ENCODE measurements at places on chromosomes 4 and X.

GRCh38 chr4:74431113-74431826 lies 13.7 kb upstream of the AREG start:
- H3K4me1 ChIP-seq, result peaks cover 29% of the 10 kb centered on the region
- H3K4me3 ChIP-seq, result no peak overlapping the region
- no peaks in the 10 kb centered on the region for H3K27me3 ChIP-seq
- DNase-seq, result no peak
- no peak overlapping the region for H3K27ac ChIP-seq

- peaks cover 9% of the 10 kb centered on the region for H3K4me1 ChIP-seq
- no peaks in the 10 kb centered on the region for H3K27me3 ChIP-seq
- DNase-seq, result peak; percentile 6
- no peak overlapping the region for H3K4me3 ChIP-seq
- no peak overlapping the region for H3K27ac ChIP-seq
These were observed 7.5 kb downstream of the DTHD1 start for GRCh38 chr4:36288731-36289426.

- no peaks in the 10 kb centered on the region for H3K36me3 ChIP-seq
- H3K27me3 ChIP-seq, result no peaks in the 10 kb centered on the region
These were observed 1026.0 kb downstream of the ADGRL3 start for GRCh38 chr4:62226082-62226481.

DNA sequence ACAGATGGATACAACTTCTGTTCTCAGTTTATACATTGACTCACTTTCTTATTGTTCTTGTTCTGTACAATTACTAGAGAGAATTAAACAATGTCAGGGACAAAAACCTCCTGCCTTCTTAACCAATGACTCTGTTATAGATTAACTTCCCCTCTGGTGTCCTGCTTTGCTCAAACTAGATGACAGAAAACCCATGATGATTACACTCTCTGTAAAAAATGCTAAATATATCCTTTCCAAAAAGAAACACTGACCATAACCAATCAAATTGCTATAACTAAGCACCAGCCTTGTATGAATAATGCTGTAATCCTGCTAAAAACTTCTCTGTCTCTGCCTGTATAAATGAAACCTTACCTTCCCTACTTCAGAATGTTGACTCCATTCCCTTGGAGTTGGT lies 29.8 kb upstream of the IL13RA2 start:
- H3K27ac ChIP-seq, result no peak overlapping the region
- no peaks in the 10 kb centered on the region for H3K36me3 ChIP-seq
- no peak for DNase-seq
- no peaks in the 10 kb centered on the region for H3K27me3 ChIP-seq
- no peaks in the 10 kb centered on the region for H3K4me1 ChIP-seq
- H3K4me3 ChIP-seq, result no peak overlapping the region

- peak; percentile 60 for DNase-seq
- H3K36me3 ChIP-seq, result no peaks in the 10 kb centered on the region
- no peaks in the 10 kb centered on the region for H3K4me1 ChIP-seq
- H3K27me3 ChIP-seq, result peaks cover 35% of the 10 kb centered on the region
- H3K4me3 ChIP-seq, result no peak overlapping the region
These were observed 50.4 kb upstream of the CCDC160 start for GRCh38 chrX:134186362-134187121.

DNA sequence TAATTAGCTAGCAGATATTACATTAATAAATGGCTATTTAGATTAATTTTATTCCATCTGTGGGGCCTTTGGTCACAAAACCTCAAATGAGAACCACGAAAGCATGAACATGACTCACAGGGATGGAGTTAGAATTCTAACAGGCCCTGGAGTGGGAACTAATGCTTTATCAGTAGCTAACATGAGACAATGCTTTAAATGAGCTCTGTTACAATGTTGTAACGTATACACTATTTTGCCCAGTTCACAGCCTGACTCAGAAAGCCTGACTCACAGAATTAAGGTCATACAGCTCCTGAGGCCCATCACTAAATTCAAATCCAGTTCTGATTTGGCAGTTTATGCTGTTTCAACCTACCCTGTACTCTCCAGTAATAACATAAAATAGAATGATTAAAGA lies 23.2 kb downstream of the VEGFC start:
- no peaks in the 10 kb centered on the region for H3K27me3 ChIP-seq
- peaks cover 29% of the 10 kb centered on the region for H3K4me1 ChIP-seq
- peak overlapping the region; percentile 84 for H3K27ac ChIP-seq
- DNase-seq, result peak; percentile 82

DNA sequence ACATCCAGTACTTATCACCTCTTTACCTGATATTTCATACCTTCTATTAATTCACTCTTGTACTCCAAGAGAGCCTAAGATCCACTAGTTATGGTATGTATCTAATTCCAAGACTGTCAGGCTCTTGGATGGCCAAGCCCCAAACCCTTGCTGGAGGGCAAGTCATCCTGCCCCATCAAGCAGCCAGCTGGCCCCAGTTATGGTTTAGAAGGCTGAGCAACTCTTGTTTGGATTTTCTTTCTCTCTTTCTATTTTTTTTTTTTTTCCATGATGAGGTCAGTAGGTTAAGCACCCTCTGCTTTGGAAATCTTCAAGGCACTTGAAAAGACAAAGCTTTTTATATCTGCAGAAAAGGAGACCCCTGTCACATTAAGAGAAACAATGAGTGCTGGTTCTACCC lies 10.9 kb upstream of the FGF16 start:
- H3K4me1 ChIP-seq, result peaks cover 37% of the 10 kb centered on the region
- peak overlapping the region; percentile 75 for H3K27ac ChIP-seq
- no peaks in the 10 kb centered on the region for H3K27me3 ChIP-seq
- no peak overlapping the region for H3K4me3 ChIP-seq
- H3K36me3 ChIP-seq, result no peaks in the 10 kb centered on the region

- H3K4me1 ChIP-seq, result no peaks in the 10 kb centered on the region
- H3K27me3 ChIP-seq, result peaks cover 1% of the 10 kb centered on the region
- DNase-seq, result no peak
- H3K36me3 ChIP-seq, result no peaks in the 10 kb centered on the region
- no peak overlapping the region for H3K4me3 ChIP-seq
- no peak overlapping the region for H3K27ac ChIP-seq
These were observed 24.0 kb upstream of the SLC7A3 start for GRCh38 chrX:70954871-70955270.

GRCh38 chr4:136664988-136665387 lies 867.3 kb downstream of the PCDH18 start:
- no peaks in the 10 kb centered on the region for H3K27me3 ChIP-seq
- peak; percentile 34 for DNase-seq
- H3K36me3 ChIP-seq, result no peaks in the 10 kb centered on the region
- H3K4me3 ChIP-seq, result no peak overlapping the region
- no peaks in the 10 kb centered on the region for H3K4me1 ChIP-seq
- 0 out of 2 replicates have a peak overlapping the region, but pooled peaks have one; percentile 2 for H3K27ac ChIP-seq

- H3K36me3 ChIP-seq, result no peaks in the 10 kb centered on the region
- no peaks in the 10 kb centered on the region for H3K4me1 ChIP-seq
- peak; percentile 23 for DNase-seq
- no peak overlapping the region for H3K4me3 ChIP-seq
- H3K27ac ChIP-seq, result no peak overlapping the region
- no peaks in the 10 kb centered on the region for H3K27me3 ChIP-seq
These were observed 15.9 kb downstream of the TMEM192 start for GRCh38 chr4:165096776-165097175.

DNA sequence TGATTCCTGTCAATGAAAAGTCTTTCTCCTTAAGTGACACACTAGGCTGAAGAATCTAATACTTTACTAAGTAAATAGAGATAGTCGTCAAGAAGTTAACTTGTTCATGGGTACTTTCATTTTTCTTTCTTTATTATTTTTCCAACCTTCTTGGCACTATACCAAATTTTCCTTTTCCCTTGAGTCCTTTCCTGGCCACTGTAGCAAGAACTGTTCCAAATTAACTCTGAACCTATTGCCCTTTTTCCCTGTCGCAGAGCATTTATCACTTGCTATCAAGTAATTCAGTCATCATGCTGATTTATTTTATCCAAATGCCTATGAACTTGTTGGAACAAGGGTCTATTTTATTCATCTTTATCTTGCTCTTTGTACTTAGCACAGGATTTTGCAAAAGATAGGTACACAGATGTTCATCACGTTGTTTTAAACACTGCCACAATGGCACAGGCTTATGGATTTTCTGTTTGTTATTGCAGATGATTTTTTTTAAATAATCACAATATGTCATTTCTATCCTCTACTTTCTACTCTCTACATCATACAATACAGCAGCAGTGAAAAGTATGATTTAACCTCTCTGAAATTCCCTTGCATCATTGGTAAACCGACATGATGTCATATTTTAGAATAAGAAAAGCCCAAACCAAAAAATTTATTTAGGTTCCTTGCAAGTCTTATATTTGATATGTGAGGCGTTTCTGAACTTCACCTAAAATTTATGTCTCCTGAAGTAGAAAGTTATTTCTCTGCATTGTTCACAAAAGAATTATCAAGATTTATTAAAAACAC lies 2352.3 kb downstream of the PCDH7 start:
- no peaks in the 10 kb centered on the region for H3K4me1 ChIP-seq
- no peaks in the 10 kb centered on the region for H3K27me3 ChIP-seq
- no peak overlapping the region for H3K27ac ChIP-seq
- DNase-seq, result no peak

DNA sequence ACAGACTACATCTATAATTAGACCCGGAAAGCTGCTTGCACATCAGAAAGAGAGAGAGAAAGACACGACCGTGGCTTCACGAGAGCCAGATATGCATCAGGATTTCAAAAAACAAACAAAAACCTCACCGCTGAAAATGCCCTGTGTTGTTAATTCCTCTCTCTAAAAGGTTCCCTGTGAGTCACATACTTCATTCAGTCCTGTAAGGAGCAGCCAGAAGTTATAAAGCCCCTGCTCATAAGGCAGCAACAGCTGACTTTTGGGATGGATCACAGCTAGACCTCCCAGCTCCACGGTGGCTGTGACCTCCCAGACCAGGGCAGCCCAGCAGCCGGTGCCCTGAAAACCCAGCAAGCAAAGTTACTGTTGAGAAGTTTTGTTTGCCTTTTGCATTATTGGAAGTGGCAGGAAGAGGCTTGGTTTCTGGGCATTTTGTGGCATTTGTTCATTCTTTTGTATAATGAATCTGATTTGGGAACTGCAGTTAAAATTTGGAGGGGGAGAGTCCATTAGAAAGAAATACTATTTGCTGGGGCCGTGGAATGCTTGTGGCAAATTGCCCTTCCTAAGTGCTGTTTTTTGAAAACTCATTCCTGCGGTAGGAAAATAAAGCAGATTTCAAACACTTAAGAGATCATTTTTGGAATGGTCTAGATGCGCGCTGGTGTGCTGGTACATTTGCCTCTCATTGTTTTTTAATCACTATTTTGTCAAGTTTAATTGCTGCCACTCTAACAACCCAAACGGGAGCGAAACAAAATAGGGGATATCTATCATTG lies 520.4 kb downstream of the BCOR start:
- DNase-seq, result peak; percentile 39
- no peaks in the 10 kb centered on the region for H3K36me3 ChIP-seq
- no peak overlapping the region for H3K27ac ChIP-seq

DNA sequence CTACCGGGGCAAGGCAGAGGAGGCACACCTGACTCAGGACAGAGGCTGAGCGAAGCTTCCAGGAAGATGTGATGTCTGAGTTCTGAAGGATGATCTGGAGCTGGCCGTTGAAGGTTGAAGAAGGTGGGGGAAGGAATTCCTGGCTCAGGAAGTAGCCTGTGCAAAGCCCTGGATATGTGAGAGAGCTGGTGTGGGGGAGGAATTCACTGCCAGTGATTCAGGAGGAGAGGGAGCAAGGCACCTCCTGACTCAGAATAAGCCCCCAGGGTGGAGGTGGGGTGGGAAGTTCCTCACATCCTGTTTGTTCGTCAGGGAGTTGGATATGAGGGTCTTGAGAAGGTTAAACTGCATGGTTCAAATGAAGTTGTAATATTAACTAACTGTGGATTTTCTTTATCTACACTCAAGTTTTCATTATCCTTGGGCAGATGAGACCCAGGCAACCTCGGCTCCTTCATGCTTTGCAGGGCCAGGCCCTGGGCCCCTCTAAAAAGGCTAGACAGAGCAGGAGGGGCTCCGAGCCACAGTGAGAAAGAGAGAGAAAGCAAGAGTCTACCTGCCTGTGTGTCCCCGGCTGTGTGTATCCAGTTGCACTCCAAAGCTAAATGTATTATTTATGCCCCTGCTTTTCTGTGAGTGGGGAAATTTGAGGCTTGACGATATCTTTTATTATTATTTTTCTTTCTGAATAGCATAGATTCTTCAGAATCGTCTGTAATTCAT lies 7.1 kb downstream of the NHSL2 start:
- H3K4me3 ChIP-seq, result no peak overlapping the region
- DNase-seq, result peak; percentile 52
- H3K27me3 ChIP-seq, result 0 out of 2 replicates have a peak, but pooled peaks cover 3% of the 10 kb centered on the region
- H3K36me3 ChIP-seq, result no peaks in the 10 kb centered on the region
- peak overlapping the region; percentile 41 for H3K27ac ChIP-seq
- H3K4me1 ChIP-seq, result peaks cover 10% of the 10 kb centered on the region

DNA sequence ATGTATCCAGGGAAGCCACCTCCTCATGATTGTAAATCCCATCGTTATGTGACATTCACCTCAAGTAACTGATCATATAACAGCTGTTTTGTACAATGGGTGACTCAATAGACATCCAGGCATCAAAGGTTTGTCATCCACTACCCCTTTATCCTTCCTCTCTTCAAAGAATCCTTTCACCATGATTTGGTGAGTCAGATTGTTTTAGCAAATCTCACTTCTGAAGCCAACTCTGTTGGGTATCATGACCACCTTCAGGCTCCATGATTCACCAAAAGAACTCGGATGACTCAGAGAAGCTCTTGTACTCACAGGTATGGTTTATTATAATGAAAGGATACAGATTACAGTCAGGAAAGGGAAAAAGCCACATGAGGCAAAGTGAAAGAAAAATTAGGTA lies 132.1 kb downstream of the PWWP3B start:
- H3K36me3 ChIP-seq, result no peaks in the 10 kb centered on the region
- H3K4me3 ChIP-seq, result peak overlapping the region; percentile 51
- no peaks in the 10 kb centered on the region for H3K27me3 ChIP-seq
- DNase-seq, result peak; percentile 96
- peaks cover 27% of the 10 kb centered on the region for H3K4me1 ChIP-seq

- no peak for DNase-seq
- H3K27me3 ChIP-seq, result no peaks in the 10 kb centered on the region
- no peak overlapping the region for H3K4me3 ChIP-seq
These were observed 18.1 kb downstream of the HMGB2 start for GRCh38 chr4:173316060-173316459.

DNA sequence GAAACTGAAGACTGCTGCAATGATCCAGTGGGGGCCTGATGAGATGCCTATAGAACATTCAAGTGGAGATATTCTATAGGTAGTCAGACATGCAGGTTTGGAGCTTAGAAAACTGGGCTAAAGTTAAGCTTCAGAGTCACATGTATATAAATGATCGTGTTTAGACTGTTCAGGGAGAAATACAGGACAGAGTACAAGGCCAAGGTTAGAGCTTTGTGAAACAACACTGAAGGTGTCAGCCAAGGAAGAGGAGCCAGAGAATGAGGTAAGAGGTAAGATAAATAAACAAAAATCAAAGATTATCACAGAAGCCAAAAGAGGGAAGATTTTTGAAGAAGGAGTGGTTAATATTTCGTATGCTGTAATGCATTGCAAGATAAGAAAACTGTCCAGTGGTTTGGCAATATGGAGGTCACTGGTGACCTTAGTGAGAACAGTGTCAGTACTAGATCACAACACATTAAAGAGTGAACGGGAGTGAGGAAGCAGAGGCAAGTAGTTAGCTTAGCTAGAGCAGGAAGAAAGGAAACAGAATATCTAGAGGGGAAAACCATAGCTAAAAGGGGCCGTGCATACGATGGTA lies 58.0 kb upstream of the KLHL13 start:
- H3K4me1 ChIP-seq, result no peaks in the 10 kb centered on the region
- H3K27me3 ChIP-seq, result no peaks in the 10 kb centered on the region
- H3K36me3 ChIP-seq, result no peaks in the 10 kb centered on the region
- H3K27ac ChIP-seq, result no peak overlapping the region
- no peak overlapping the region for H3K4me3 ChIP-seq

Data from PC-3 (cell line).